C1 segment of cervical spinal cord (tissue), 14 donors: ENCODE measurements at places on chromosomes 5 and 9.

DNA sequence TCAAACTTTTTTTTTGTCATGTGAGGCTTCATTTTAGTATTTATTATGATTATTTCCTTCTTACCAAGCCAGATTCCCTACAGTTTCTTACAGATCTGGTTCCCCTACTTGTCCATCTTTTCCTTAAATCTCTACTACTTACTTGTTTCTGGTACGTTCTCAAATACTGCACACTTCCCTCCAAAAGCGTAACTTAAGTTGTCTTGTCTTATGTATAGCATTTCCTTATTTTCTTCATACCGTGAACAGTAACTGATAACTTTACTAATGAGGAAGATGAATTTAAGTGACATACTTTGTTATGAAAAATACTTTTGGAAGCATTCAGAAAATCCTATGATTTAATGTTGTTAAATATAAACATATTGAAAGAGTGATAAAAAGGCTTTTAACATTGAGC lies 67.3 kb downstream of the PARP8 start:
- DNase-seq, result no peak

- no peak for DNase-seq
These were observed 89.1 kb upstream of the OTULINL start for GRCh38 chr5:14492331-14492964.

- DNase-seq, result no peak
These were observed 268.6 kb upstream of the ARRDC3 start for GRCh38 chr5:91651704-91652103.

DNA sequence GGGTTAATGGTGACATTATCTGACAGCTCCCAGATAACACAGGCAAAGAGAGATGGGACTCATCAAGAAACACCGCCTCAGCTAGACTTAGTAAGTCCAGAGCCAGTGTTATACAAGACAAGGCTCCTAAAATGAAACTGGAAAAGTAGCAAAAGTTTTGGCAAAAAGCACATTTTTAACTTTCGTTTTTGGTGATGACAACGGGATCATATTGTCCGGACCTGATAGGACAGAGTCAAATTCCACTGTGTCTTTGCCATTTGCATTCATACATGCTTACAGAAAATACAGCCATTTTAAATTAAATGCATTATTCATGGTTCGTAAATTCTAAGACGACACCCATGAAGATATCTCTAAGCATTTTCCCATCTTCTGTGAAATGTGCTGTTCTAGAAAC lies 152.1 kb downstream of the CRB2 start:
- DNase-seq, result no peak

GRCh38 chr9:21030389-21031035 lies 928 bp downstream of the HACD4 start:
- DNase-seq, result no peak

- DNase-seq, result no peak
These were observed 72.8 kb downstream of the APBA1 start for GRCh38 chr9:69599232-69599971.

DNA sequence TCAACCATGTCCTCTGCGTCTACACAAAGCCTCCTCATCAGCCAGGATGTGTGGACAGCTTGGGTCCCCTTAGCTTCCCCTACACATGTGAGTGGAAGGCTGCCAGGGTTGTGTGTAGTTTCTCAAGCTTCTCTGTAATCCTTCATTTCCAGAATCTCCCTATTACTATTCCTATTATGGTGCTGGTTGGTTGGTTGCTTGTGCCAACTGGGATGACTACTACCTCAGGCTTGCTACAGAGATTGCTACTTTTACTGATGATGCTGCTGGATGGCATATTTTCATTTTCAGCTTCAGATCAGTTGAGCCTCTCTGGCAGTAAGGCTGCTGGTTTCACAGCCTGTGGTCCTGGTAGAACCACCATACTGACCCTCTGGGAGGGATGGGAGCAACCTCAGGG lies 39.9 kb downstream of the ATG10 start:
- no peak for DNase-seq

DNA sequence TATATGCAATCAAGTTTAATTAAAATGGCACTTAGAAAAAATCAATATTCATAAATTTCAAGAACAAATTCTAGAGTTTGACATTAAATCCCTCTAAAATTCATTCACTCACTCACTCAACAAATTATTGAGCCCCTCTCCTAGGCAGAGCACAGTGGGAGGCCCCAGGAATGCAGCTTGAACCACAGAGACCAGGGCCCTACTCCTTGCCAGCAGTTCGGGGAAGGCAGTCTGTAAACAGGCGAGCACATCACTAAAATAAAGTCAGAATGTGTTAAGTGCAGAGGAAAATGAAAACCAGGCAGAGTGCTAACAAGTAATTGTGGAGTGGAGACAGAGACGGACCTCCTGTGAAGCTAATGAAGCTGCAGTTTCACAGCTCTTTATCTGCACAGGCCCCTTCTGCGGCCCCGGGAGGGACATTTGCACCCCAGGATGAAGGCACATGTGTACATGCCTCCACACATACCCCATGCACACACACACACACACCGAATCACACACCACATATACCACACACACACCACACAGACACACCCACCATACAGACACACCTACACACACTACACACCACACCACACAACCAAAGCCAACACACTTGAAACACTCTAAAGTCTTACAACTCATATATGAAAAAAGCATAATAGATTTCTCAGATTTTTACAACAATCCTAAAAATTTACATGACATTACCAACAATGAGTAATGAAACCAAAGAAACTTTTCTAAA lies 40.5 kb downstream of the BHMT start:
- no peak for DNase-seq
